ENCODE measurements at places on chromosomes 5 and 9.
A peak's percentile ranks its signal among the peaks of the same experiment; 100 is the strongest.

DNA sequence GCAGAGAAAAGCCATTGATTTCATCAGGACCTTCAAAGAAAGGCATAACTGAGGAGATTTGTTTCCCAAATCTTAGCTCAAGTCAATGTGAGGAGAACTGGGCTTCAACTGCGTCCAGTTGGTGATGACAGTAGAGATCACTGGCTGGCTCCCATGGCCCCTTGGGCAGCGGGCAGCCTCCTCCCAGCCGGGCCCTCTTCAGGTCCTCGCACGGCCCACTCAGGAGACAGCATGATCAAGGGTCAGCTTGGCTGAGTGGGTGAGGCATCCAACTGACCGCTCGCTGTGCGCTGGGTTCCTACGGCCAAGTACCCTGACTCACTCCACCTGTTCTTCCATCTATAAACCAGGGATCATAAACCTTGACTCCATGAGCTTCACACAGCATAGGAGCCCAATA lies 274.0 kb downstream of the NSG2 start:
- DNase-seq: no peak

DNA sequence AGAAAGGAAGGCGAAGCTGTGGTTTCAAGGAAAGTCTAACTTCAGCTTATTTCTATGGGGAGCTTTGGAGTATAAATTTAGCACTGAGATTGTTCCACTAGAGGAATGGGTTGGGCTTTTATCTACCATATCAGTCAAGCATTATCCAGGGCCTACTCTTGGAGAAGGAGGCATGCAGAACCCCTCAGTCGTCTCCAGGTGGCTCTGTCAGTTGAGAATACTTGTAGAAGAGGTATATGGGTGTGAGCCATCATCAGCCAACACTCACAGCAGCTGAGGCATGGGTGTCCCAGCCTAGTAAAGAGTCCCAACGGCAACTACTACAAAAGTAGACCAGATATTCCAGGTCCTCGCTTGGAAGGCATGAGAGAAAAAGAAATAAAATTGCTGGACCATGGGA lies 548.5 kb upstream of the GRAMD2B start:
- DNase-seq: no peak

DNA sequence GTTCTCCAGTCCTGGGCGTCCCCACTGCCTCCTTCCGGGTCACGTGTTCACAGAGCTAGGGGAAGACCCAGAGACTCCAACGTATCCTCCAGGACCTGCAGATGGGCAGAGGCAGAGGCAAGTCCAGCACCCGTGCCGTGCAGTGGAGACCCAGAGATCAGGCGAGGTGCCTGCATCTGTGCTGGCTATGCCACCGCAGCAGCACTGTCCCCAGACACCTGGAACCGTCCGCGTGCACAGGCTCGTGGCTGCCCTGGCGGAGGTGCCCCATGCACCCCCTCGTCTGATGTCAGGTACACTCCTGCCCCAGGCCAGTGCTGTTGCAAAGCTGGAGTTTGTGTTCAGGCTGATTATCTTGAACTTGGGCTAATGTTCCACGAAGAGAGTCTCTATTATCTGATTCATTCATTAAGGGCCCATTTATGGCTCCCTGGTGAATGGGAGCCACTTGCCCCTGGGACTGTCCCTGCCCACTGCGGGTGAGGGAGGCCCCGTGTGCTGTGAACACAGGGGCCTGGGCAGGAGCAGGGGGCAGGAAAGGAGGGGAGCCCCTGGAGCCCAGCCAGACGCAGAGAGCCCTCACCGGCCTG lies 13.7 kb downstream of the IRX4 start:
- no peak for DNase-seq

- DNase-seq: no peak
These were observed 571.7 kb downstream of the KCTD16 start for GRCh38 chr5:144742361-144742760.

- DNase-seq: no peak
These were observed 527.0 kb upstream of the TUSC1 start for GRCh38 chr9:26205261-26205660.

DNA sequence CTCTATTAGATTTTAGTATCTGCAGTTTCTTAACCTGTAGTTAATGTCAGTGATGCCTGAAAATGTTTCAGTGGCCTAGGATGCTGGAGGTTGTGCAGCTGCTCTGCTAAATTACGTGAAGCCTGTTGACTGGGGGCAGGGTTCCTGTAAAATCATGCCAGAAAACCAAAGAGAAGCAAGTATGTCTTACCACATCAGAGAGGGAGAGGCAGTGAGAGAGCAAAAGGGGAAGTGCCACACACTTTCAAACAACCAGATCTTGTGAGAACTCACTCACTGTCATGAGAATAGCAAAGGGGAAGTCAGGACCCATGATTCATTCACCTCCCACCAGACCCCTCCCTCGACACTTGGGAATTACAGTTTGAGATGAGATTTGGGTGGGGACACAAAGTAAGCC lies 83.9 kb upstream of the CYLC2 start:
- DNase-seq: no peak

DNA sequence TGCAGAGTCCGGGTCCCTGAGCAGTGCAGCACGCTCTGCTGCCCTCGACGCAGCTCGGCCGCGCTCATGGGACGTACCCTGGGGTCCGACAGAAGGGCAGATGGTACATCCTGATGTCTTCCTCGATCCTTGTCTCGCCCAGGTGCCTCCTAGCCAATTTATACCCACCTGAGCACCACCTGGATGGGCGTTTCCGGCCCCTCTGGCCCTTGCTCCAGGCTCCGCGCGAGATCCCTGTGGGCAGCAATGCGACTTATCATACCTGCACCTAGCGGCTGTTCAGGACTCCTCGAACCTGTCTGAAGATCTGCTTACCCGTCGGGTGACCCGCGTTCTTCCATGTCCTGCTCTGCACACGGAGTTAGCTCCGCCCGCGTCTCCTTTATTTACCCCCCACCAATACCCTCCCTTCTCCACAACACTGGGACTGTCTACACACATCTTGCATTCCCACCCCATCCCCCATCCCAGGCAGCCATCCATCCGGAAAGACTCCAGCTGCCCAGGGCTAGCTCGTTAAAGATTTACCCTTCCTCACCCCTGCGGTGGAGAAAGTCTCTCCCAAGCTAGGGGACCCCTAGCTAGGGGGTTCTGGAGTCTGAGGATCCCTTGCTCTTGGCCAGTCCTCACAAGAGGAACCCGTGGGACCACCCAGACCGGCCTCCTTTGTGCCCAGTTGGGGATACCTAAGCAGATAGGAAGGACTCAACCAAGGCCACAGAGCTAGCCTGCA lies at the start of gene KIF12:
TSS of gene KIF12 (minus strand) at position 357 of the 733 bp plus-strand sequence. CDS start at position 341, 16 bp downstream.
- DNase-seq: no peak

DNA sequence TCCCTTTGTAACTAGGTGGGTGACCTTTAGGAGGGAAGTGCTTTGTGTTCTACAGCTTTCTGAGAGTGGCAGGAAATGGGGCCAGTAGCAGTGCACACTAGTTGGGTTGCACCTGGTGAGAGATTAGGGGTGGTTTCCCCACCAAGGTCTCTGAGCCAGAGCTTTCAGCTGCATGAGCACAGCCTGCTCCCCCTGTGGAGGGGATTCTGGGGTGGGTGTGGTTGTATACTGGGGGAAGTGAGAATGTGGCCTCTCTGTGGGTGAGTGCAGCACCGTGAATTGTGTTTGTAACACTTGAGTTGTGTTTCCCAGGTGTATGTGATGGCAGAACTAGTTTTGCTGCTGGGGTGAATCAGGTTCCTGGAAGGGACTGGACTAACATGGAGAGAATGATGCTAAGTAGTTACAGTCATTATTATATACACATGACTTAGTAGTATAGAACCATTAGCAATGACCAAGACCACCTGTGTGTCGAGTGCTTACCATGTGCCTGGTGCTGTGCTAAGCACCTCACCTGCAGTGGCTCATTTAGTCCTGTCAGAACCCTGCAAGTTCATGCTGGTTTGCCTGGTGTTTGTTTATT lies 11.8 kb upstream of the CXXC5 start:
- peak; percentile 70 for DNase-seq

DNA sequence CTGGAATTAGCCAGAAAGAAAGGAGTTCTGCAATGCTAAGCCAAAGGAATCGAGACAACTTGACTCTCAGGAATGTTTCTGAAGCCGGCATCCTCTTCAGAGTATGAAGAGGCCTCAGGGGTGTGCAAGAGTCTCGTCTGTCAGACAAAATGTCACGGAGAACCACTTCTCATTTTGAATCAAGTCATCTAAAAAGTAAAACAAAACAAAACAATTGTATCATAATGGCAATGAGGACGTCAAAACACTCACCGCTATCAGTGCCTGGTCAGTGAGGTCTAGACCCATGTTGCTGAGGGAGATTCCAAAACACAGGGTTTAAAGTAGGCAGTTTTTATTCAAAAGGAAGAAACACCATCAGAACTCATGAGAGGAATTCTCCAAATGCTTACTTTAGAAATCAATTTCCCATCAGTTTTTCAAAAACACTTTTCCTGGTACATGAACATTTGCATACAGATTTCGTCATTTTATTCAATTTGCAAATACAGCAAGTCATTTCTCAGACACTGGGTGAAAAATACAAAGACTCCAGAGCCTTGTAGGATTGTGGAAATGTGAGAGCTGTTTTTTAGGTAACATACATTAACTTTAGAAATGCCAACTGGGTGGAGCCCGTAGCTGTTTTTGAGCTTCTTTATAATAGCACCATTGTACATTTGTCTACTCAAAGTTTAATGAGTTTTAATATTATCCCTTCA lies 89.5 kb upstream of the MAP3K1 start:
- no peak for DNase-seq

- no peak for DNase-seq
These were observed 99.0 kb downstream of the TRIM36 start for GRCh38 chr5:115070737-115071136.

DNA sequence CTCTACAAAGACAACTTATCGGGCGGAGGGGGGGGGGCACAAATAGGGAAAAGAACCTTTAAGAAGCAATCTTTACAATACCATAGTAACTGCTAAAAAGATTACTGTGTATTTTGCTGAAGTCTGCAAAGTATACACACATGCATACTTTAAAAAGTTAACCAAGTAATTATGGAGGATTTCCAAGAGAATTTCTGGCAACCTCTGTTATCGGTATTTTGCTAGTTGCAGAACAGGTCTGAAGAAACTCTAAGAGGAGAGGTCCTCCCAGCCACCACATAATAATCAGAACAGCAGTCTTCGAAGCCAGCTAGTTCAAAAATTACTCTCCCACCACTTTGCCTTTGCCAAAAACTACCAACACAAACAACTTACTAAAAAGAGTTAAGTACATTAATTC lies 56.1 kb downstream of the UBAP2 start:
- DNase-seq: no peak

DNA sequence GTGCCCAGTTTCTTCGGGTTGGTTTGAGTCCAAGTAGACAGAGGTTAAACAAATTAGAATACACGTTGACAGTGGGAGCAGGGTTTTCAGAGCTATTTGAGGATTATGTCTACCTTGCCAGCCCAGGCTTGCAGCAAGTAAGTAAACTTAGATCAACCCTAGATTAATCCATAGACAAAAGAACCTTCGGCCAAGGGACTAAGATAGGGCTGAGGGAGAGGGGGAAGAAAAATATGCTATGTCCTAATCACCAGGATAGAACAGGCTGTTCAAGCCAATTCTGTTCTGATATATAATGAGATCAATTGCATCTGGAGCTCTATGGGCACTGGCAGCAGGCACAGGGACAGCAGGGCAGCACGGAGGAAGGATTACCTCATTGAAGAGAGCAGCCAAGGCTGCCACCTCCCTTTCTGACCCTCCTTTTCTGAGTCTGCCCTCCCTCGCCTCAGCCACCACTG lies 377.7 kb downstream of the PIK3R1 start:
- DNase-seq: no peak

GRCh38 chr5:160092960-160093707 lies 26.1 kb downstream of the PWWP2A start:
- DNase-seq: no peak

GRCh38 chr5:96826071-96826470 lies 18.3 kb upstream of the ERAP1 start:
- no peak for DNase-seq

DNA sequence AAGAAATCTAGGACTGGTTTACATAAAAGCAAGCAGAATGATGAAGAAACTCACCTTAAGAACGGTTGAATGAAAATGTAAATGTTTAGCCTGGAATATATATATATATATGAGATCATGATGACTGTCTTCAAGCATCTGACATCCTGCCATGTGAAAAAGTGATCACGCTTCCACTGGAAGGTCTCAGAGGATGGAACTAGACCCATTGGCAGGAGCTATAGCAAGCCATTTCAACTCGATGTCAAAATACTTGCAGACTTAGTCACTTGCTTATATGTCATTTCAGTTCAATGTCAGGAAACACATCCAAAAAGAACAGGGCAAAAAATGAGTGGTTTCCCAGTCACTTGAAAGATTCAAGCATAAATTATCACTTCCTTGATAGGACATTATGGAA lies 22.2 kb upstream of the TMEM161B start:
- no peak for DNase-seq

- DNase-seq: no peak
These were observed 3.5 kb downstream of the PRXL2C start for GRCh38 chr9:96651626-96652025.

GRCh38 chr9:32863291-32863690 lies 80.0 kb downstream of the TMEM215 start:
- no peak for DNase-seq

Data from stimulated activated naive CD8-positive, alpha-beta T cell treated with anti-CD3 and anti-CD28 coated beads, Interleukin-15, Interleukin-2, amounts not matched to agents 100 U/mL and 50 U/mL, for 24 hours (primary cell).